Osteoblast (primary cell): ENCODE measurements at places on chromosomes 5 and 9. TPM values are rescaled to one million over a fixed set of nuclear protein-coding genes. Genes with fewer than 3 reads are reported as not detected.

GRCh38 chr5:118405650-118406061 lies 582.7 kb downstream of the DTWD2 start:
- no peak for DNase-seq
- H3K27me3 ChIP-seq, result no peaks in the 10 kb centered on the region
- no peak overlapping the region for H3K4me3 ChIP-seq

- no peaks in the 10 kb centered on the region for H3K4me1 ChIP-seq
- H3K4me3 ChIP-seq, result no peak overlapping the region
- no peak for DNase-seq
These were observed 56.0 kb upstream of the ASTN2 start for GRCh38 chr9:117470902-117471301.

Gene LCN15
- total RNA-seq, result not detected in 2 replicates

DNA sequence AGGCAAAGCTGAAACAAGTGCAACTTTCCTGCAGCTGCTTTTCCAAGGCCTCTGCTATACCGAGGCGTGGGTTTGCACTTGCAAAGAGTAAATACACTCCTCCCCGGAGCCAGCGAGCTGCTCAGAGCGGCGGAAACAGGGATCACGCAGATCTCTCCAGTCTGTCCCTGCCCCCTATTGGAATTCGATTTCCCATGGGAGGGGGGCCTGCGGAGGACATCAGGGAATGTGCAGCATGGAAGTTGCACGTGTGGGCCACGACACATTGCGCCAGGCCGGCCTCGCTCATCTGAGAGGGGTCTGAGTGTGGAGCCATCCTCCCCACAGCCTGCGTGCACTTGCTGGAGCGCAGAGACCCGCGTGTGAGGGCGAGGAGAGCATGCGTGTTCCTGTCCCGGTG lies 104.3 kb upstream of the PHYKPL start:
- no peaks in the 10 kb centered on the region for H3K27me3 ChIP-seq
- H3K27ac ChIP-seq, result no peak overlapping the region
- no peak for DNase-seq
- H3K36me3 ChIP-seq, result no peaks in the 10 kb centered on the region

GRCh38 chr9:133306242-133307204 lies 29.5 kb downstream of the SURF6 start:
- H3K36me3 ChIP-seq, result no peaks in the 10 kb centered on the region
- H3K4me3 ChIP-seq, result no peak overlapping the region
- H3K27me3 ChIP-seq, result peaks cover 10% of the 10 kb centered on the region
- DNase-seq, result no peak

- H3K4me1 ChIP-seq, result no peaks in the 10 kb centered on the region
- DNase-seq, result no peak
- no peak overlapping the region for H3K27ac ChIP-seq
- H3K27me3 ChIP-seq, result peaks cover 6% of the 10 kb centered on the region
- H3K4me3 ChIP-seq, result no peak overlapping the region
- no peaks in the 10 kb centered on the region for H3K36me3 ChIP-seq
These were observed 7.4 kb downstream of the CER1 start for GRCh38 chr9:14715102-14715501.
